ENCODE measurements at places on chromosomes 3 and 15.

GRCh38 chr3:14124223-14124614, 451 bp downstream of the CHCHD4 start:
- DNase-seq, result peak; percentile 44

- DNase-seq, result no peak
These were observed 747.9 kb upstream of the CCDC54 start for GRCh38 chr3:106629215-106629832.

DNA sequence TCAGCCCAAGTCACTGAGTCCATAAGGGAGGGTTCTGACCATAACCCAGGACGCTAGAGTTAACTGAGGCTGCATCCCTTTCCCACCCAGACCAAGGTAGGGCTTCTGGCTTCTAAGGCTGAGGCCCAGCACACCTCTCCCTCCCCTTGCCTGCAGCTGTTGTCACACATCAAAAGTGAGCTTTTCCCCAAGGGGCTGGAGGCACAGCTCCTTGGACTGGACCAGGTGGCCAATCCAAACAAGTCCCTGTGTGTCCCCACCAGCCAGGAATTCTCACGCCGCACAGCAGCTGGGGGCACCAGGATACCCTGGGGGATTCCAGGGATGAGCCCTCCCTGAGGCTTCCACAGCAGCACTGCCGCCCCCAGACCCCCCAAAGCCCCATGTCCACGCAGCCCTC, 22.3 kb upstream of the ISLR2 start:
- no peak for DNase-seq

GRCh38 chr3:170154569-170155143, 26.9 kb downstream of the PHC3 start:
- DNase-seq, result no peak

DNA sequence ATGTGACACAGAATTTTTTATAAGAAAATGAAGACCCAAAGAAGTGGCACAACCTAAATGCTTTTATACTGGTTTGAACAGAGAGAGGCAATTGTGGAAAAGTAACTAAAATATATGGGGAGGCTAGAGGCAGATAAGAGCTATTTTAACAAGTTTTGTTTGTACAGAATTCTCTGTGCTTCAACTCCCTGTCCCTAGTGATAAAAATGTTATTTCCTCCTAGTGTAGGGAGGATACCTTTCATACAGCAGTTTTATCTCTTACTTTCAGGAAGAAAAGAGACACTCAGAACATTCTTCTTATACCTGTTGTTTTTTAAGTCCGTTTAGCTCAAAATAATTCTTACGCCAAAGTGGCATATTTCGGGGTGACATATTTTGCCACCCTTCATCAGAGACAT, 21.2 kb upstream of the ZNF639 start:
- DNase-seq, result no peak

DNA sequence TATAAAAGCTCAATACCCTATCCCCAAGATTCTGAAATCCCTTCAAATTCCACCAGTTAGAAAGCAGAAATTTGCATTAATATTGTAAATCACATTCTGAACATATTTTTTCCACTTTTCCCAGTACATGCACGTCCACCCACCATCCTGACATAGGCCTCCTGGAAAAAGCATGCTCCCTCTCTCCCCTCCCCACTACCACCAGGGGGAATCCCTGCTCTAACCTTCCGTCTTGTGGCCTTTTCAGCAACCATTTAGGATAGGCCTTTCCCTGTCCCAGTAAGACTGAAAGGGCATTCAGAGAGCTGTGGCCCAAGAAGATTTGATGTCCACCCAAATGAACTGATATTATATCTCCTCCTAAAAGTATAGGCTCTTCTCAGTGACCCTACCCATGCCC, 182.1 kb downstream of the ARRDC4 start:
- no peak for DNase-seq

DNA sequence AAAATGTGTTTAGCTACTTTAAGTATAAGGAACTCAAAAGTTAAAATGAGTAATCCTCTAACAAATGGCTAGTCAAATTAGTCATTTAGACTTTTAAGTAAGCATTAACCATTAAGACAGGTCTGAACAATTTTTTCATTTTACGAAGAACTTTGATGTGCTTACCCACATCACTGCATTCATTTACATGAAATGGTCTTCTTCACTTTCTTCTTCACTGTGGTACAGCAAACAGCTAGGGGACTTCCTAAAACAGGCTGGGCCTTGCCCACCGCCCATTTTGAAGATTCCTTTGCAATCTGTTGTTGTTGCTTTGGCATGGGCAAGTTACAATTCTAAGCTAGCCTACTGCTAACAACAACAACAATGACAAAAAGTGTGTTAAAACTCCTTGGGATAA, 67.4 kb downstream of the CBLB start:
- DNase-seq, result no peak

GRCh38 chr3:52310861-52311575, 5.1 kb upstream of the DNAH1 start:
- no peak for DNase-seq

DNA sequence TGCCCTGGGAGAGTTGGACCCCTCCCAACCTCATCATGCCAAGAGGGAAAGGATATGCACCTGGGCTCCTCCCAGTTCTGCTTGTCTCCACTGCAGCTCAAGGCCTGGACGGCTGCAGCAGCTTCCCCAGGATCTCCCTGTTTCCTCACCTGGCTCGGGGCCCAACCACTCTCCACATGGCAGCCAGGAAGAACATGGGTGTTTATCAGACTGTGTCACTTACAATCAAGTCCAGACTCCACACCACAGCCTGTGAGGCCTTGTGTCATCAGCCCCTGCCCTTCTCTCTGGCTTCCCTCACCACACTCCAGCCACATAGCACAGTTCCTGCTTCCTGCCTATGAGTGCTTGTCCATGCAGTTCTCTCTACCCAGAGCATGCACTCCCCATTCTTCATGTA, 534.4 kb downstream of the EPHB1 start:
- DNase-seq, result no peak

- DNase-seq, result peak; percentile 29
These were observed 160.5 kb downstream of the FGF12 start for GRCh38 chr3:192566706-192567290.

DNA sequence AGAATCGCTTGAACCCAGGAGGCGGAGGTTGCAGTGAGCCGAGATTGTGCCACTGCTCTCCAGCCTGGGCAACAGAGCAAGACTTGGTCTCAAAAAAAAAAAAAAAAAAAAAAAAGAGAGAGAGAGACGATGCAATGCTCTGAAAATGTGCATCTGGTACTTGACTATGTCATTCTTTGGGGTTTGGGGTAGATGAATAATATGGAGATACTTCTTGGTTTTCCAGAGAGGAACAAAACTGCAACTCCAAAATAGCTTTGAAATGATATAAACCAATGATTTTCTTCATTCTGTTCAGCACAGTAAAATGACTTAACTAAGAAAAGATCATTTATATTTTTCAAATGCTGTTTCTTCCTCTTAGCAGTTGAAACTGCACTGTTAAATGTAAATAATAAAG, 158.9 kb downstream of the ISL2 start:
- no peak for DNase-seq

GRCh38 chr3:135650309-135650708, 315.2 kb upstream of the PPP2R3A start:
- no peak for DNase-seq

GRCh38 chr3:8324747-8325146, 176.9 kb upstream of the LMCD1 start:
- peak; percentile 20 for DNase-seq

DNA sequence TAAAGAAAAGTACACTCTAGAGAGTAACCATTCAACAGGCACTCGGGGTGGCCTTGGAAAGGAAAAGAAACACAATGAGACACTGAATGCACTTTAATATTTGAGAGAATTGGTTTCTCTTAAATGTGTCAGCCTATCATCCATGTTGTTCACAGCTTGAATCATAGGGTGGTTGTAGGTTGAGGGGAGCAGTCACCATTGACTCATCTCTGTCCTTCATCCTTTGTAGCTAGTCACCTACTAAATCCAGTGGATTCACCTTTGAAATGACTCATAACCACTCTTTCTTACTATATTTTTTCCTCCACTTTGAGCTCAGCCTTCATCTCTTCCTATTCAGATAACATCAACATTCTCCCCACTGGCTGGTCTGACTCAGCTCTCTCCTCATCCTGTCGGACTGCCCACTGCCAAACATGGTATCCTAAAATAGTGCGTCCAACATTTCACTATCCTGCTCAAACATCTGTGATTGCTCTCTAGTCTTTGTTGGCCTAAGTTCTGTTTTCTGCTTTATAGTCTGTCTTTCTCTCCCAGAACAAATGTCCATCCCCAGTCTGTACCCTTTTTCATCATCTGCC, 182.7 kb upstream of the GADL1 start:
- no peak for DNase-seq

GRCh38 chr3:155712008-155712407, 32.9 kb downstream of the PLCH1 start:
- DNase-seq, result no peak

- no peak for DNase-seq
These were observed 651 bp downstream of the PLCD1 start for GRCh38 chr3:38028621-38029361.

GRCh38 chr3:50138266-50139200, 16.6 kb upstream of the SEMA3F start:
- DNase-seq, result no peak

DNA sequence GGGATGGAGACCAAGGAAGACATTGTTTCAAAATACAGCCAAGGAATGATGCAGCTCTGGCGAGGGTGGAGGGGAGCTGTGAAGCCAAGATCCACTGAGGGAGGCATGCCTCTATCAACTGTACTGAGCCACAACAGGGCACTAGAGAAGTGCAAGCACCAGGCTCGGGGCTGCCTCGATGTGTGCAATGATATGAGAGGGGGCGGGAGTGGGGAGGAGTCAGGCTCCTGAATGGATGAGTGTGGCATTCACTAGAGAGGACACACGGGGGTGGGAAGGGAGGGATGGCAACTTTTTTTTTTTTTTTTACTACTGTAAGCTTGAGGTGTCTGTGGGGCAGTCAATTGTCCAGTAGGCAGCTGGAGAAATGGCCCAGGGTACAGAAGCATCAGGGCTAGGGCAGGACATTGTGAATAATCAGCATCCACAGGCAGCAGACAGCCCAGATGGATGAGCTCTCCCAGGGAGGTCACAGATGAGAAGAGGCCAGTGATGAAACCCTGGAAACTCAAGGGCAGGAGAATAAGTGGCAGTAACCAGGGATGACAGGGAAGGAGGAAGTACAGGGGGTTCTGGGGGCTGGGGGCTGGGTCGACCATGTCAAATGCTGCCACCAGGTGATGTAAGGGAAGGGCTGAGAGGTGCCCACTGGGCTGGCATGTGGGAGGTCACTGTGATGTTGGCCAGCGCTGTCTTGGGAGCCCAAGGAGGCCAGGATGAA, 5.9 kb downstream of the STOML1 start:
- no peak for DNase-seq

DNA sequence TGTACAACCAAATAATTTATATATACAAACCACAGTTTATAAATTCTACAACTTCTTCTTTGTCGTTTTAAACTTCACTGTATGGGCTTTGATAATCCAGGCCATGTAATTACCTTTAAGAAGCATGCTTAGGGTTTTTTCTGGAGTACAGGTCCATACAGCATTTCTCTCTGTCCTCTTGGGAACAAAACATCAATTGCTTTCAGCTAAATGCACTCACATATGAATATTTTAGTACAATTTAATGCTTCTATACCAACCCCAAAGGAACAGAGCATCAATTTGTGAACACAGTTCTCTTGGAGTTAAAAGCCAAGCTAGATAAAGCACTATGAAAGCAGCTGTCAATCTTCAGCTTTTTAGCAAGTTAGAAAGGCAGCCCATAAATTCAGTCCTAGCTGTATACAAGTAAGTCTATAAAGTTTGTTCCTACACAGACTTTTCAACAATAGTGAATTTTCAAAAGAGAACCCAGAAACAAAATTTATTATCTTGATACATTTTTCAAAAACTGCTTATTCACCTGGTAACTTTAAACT, 66.1 kb downstream of the ETFA start:
- no peak for DNase-seq

DNA sequence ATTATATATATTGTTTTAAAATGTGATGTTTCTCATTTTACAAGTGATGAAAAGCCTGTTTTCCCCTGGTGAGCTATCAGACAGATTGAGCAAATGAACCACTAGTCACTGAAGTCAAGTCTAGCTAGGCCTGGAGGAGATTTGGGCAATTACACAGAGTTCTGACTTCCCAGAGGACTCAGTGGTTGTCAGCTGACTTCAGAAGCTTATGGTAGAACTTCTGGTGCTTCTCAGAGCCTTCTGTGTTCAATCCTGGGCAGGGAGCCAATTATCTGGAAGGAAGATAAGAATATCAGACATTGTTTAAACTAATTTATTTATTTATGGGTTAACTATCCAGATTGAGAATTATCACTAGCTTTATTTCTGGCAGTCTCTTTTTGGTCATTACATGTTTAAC, 37.7 kb upstream of the NAALADL2 start:
- no peak for DNase-seq

DNA sequence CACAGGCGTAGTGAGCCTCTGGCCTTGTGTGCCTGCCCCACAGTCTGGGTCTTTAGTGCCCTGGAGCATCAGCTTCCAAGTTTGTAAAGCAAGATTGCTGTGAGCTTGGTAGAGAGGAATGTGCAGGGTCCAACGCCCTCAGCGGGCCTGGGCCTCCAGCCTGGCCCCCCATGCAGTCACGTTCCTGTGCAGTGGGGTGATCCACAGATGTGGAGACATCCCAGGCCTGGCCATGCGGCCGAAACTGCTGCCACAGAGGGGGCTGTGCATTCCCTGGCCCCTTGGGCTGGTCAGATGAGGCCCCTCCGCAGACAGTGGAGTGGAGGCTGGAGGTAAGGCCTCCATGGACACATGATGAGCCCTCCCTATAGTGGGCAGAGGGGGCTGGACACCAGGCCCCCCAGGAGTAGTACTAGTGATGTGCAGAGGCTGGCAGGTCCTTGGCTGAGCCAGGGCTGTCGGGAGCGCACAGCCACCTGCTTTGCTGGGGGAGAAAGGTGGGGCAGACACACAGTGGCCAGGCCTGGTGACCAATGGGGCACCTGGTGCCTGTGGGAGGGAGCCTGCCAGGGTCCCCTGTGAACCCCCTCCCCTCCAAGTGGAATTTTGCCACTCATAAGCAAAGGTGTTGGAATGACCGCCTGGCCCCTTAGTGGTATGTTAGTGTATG, 71.5 kb downstream of the EFCAB12 start:
- no peak for DNase-seq

DNA sequence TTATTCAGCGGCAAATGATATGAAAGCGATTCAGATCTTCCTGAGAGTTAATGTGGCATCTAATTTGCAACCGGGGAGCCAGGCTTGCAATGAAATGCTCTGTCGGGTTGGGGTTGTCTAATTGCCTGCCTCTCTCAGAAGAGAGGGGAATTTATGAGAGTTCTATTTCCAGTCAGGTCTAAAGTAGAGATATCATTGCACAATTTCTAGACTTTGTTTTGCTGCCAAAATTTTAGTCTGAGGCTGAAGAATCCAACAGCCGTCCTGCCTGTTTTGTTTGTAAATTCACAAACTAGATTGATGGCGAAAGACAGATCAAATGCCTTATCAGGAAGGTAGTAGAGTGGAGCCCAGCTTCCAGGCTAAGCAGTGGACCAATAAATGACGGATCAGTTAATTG, 610 bp downstream of the LIPC start:
- DNase-seq, result no peak

GRCh38 chr15:93683651-93684050, 547.7 kb upstream of the MCTP2 start:
- DNase-seq, result no peak
